ENCODE measurements at places on chromosomes 2 and 18.

- DNase-seq: no peak
Measured at GRCh38 chr2:68466361-68466777, 725 bp downstream of the FBXO48 start.

GRCh38 chr2:71863396-71863795 is 284.3 kb downstream of the CYP26B1 start:
- DNase-seq: no peak

DNA sequence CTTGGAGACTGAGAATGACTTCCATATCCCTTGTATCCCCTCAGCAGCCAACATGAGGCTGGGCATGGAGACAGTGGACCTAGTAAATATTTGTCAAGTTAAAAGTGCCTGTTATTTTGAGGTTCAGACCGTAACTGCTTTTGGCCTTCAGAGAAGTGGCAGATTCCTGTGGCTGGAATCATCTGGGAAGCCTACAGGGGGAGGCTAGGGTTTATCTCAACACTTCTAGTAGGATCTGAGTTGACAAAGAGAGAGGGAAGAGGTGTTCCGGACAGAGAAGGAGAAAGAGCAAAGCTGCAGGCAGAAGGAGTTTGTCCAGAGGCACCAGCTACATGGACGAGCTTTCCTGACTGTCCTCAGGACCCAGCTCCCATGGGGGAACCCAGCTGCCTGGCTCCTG is 27.0 kb downstream of the SLC14A2 start:
- DNase-seq: no peak

DNA sequence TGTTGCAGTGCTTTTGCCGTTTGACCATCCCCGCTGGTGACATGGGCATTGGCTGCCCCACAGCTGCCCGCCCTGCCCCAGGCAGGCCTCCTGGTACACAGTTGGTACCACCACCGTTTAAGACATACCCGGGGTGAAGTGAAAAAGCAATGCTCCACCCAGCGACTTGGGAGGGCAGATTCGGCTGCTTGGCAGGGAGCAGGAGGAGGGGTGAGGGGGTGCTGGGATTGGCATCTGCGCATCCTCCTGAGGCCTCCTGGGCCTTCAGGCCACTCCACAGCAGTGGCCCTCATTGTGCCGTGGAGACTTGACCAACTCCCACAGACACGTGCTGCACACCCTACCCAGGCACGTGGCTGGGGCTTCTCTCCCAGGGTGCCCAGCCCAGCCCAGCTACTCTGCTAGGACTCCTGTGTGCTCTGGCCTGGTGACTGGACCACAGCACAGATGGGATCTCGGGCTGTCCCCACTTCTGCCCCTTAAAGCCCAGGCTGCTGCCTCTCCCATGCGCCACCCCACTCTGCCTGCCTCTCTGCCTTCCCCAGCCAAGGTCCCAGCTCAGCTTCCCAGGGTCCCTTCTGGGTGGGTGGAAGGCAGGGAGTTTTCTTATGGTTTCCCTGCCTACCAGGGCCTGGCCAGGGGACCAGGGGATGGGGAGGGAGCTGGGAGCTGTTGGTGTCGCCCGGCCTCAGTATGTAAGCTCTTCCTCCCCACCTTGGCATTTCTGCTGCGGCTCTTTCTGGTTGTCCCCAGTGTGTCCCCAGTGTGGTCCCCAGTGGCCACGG is 157.0 kb upstream of the HS6ST1 start:
- no peak for DNase-seq

- DNase-seq: no peak
Measured at GRCh38 chr2:164510895-164511294, 110.4 kb downstream of the GRB14 start.

GRCh38 chr2:239302808-239303557 is 97.8 kb downstream of the HDAC4 start:
- DNase-seq: no peak

DNA sequence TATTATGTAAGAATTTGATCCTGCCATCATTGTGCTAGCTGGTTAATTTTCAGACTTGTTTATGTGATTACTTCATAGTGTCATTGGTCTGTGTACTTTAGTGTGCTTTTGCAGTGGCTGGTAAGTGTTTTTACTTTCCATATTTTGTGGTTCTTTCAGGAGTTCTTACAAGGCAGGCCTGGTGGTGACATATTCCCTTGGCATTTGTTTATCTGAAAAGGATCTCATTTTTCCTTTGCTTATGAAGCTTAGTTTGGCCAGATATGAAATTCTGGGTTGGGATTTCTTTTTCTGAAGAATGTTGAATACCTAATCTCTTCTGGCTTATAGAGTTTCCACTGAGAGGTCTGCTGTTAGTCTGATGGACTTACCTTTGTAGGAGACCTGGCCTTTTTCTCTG is 72.8 kb upstream of the MC4R start:
- DNase-seq: no peak
